Thoracic aorta (tissue), 2 donors: ENCODE measurements at places on chromosomes 12 and 14.

DNA sequence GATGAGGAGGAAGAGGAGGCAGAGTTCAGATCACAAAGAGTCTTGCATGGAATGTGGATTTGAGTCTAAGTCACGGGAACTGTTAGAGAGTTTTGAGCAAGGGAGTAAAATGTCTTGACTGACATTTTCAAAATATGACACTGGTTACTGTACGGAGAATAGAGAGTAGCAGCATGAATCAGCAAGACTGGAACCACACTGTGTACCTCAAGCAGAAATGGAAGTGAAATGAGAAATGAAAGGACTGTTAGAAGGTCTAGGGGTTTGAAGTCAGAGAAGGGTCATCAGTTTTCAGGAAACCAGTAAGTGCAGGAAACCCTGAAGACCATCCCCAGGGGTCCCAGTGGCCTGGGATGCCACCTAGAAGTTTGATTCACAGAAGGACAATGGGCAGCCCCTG, 236.3 kb downstream of the GALC start:
- DNase-seq: no peak

- DNase-seq: no peak
These were observed 9.8 kb downstream of the ZNF605 start for GRCh38 chr12:132946246-132946820.

DNA sequence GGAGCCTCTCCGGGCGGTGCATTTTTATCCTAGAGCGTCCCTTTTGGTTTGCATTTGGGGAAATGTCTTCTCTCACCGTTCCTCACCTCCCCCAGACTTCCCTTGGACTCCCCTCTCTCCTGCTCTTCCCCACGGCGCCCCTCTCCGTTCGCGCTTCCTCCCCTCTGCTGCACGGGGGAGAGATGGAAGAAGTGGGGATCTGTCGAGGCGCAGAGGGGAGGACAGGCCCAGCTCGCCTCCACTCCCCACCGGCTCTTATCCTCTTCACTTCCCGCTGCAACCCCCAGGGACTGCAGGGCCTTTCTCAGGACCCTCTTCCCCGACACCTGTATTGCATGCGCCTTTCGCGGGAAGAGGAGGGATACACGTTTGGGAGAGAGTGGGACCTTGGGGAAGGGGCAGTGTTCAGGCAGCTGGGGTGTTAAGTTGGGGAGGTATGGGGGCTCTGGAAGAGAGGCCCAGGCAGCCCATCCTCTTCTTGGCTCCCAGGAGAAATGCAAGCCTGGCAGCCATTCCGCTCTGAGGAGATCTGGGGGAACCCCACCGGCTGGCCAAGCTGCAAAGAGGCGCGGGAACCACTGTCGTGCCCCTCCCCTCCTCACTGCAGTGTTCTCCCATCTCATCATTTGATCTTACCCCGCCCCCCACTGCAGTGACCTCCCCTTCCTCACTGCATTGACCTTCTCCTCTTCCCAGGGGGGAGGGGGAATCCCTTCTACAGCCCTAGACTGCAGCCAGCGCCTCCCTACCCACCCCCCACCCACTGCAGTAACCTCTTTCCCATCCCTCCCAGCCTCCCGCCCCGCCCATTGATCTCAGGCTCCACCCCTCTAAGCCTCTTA, 788 bp downstream of the ENO2 start:
- DNase-seq: no peak

GRCh38 chr14:57266065-57266464, 2.6 kb downstream of the EXOC5 start:
- DNase-seq: no peak

GRCh38 chr14:33184587-33184986, 245.9 kb downstream of the NPAS3 start:
- DNase-seq: no peak

DNA sequence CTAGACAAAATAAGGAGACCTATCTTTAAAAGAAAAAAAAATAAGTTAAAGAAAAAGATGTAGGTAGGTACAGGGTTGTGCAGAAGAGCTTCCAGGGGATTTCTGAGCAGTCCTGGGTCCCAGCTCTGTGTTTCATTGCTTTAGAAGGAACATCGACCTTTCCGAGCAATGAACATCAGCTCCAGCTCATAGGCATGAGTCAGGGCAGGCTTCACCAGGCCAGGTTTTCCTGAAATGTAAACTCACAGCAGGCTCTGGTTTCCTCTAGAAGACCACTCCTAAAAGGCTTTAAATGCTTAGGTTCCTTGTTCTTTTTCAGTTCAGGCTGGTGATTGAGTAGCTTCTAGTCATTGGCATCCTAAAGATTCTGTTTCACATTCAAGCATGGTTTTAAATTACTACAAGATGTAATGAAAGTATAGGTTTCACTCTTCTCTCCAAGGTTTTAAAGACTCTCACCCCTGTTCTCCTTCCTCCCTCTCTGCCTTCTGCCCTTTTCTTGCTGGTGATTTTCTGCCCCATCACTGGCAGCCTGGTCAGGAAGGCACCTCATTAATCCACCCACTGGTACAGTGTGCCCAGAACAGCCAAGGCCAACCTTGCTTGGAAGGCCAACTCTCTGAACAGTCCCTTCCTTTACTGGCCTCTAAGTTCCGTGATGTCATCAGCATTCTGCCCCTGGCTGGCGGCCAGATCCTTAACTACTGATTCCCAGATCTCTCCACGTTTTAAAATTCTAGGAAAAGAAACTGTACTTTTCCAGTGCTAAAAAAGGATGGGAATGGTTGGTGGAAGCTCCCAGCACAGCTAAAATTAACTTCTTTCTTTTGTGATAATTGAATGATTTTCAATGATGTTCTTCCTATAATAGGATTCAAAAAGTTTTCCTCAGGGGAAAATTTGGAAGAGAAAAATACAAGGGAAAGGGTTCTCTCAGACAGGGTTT, 109.4 kb upstream of the HIF1A start:
- peak; percentile 64 for DNase-seq

- DNase-seq: no peak
These were observed 2.0 kb downstream of the SYNE3 start for GRCh38 chr14:95514131-95515079.

GRCh38 chr12:112870267-112870980, 36.3 kb upstream of the OAS1 start:
- DNase-seq: no peak

- DNase-seq: no peak
These were observed 1349.1 kb downstream of the TMEM121 start for GRCh38 chr14:106875503-106875902.

GRCh38 chr12:1776170-1776921, 44.0 kb upstream of the LRTM2 start:
- DNase-seq: no peak

- no peak for DNase-seq
These were observed 149.1 kb downstream of the KLHL28 start for GRCh38 chr14:44812672-44813071.

- no peak for DNase-seq
These were observed 214.5 kb downstream of the PCNX1 start for GRCh38 chr14:71121711-71122110.

DNA sequence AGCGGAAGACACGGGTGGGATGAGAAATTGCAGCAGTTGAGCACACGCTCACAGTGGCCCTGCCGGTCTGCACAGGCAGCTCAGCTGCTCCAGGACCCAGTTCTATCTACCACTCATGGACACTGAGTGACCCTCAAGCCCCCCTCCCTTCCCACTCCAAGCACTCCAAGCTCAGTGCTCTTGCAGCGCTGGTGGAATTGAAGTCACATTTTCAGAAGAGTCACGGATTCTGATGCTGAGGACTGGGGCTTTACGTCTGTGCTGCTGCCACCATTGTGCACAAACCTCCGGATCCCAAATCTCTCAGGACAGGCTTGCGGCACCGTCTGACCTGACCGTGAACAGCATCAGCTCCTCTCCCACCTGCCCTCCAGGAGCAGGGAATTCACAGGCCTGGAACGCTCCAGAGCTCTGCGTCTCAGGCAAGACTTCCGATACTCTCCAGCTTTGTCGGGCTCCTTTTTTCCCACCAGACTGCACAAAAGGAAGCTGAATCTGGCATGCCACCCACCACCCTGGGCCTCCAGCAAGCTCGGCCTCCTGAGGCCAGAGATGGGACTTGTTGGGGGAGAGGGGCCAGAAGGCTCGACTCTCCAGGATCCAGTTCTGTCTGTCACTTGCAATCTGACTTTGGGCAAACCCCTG, 213.1 kb upstream of the RTL1 start:
- DNase-seq: no peak

DNA sequence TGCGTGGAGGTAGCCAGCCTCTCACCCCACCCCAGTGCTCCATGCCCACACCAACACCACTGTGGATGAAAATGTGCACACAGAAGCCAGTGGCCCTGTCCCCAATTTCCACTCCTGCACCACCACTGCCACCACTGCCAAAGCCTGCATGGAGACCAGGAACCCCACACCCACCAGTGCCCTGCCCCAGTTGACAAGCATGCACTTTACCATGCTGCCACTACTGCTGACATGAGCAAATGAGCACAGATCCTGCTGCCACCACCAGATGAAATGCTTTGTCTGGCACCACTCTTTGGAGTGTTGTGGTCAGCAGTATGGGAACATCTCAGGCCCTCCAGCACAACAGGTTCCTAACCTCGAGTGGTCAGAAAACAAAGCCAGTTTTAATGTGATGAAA, 104.1 kb downstream of the ATXN7L3B start:
- no peak for DNase-seq

- no peak for DNase-seq
These were observed 14.2 kb upstream of the CALM1 start for GRCh38 chr14:90382491-90383125.

GRCh38 chr14:72308967-72309485, 376.8 kb downstream of the RGS6 start:
- no peak for DNase-seq

DNA sequence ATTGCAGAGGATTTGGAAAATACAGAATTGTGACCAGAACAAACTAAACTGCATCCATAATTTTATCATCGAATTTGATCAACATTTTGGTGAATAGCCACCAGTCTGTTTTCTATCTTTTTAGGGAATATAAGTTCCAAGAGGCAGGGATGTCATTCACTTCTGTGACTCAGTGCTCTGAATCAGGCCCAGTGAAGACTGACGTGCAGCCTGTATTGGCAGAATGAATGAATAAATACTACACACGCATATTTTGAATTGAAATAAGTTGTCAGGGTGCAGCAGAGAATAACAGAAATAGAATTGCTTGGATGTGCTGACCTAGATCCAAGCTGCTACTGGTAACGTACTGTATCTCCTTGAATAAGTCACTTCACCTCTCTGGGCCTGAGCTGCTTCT, 1.3 kb upstream of the EMP1 start:
- no peak for DNase-seq

DNA sequence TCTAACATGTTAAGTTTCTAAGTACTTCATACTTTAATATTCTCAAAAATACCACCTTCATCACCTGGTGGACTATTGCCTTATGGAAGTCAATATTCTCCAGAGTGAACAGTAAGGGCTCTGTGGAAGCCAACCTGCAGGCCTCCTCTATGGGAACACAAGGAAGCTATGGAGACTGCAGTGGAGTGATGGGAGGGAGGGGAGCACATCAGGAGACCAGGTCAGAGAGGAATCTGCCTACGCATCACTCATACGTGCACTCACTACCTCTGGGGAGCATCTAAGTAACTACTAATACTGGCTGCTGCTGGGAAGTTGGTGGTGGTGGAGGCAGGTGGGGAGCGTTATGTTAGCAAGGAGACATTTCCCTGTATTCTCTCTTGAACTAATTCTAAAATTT, 19.9 kb downstream of the HECTD4 start:
- DNase-seq: no peak

- no peak for DNase-seq
These were observed 65.1 kb upstream of the GPHB5 start for GRCh38 chr14:63383776-63384367.

- no peak for DNase-seq
These were observed 109.5 kb downstream of the FOXG1 start for GRCh38 chr14:28875934-28876571.

GRCh38 chr14:21019366-21019765, 5.5 kb downstream of the NDRG2 start:
- DNase-seq: no peak

DNA sequence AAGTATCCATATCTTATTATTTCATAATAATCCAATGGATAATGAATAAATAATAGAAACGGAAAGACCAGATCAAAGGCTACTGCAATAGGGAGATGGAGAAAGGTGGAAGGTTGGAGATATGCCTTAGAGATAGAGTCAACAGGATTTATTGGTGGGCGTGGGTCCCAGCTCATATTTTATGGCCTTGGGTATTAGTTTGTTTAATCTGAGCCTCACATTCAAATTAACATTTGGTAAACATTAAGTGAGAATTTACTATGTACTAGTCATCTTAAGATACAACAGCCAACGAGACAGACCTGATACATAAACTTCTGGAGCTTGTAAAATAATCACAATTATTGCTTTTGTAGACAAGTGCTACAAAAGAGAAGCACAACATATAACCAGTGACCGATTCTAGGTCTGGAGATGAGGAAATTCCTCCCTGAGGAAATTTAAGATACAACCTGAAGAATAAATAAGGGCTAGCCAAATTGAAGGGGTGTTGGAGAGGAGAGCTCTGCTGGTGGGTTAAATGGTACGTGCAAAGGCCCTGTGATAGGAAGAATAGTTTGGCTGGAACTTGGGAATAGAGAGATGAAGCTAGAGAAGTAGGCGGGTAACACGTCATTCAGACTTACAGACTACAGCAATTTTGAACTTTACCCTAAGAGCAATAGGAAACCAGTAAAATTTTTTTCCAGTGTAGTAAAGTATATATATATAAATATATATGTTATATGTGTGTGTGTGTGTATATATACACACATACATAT, 16.1 kb downstream of the LTBR start:
- DNase-seq: no peak

- no peak for DNase-seq
These were observed 31.2 kb upstream of the DYNC1H1 start for GRCh38 chr14:101933209-101933608.

DNA sequence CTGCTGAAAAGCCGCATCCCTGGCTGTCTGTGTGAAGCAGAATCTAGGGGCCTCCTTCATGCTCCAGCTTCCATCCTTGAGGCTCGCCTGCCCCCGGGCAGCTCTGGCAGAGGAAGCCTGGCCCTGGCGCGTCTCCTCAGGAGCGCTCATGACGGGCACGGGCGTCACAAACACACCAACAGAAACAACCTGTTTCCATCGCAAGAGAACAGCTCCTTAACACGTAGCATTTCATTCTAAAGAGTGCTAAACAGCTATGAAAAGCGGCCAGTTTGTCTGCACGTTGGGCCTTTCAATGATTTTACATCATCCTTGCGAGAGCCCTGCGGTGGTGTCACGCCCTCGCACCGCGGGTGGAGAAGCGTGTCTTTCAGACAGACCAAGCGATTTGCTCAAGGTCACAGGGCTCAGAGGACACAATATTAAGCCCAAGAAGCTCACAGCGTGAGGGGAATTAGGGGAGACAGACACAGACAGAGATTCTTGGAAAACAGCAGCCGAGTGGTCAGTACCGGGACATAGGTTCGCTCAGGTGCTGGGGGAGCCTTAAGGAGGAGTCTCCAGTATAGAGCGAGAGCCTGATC, 4.9 kb downstream of the ADGRD1 start:
- DNase-seq: no peak

DNA sequence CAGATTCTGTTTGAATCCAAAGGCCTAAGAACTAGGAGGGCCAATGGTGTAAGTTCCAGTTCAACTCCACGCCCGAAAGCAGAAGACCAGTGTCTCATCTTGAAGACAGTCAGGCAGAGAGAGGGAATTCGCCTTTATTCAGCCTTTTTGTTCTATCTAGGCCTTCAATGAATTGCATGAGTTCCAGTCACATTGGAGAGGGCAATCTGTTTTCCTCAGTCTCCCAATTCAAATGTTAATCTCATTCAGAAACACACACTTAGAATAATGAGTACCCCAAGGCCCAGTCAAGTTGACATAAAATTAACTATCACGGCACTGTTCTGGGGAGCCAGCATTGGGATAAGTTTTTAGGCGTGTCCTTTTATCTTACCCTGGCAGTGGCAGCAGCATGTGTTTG, 65.8 kb downstream of the C14orf39 start:
- no peak for DNase-seq
